NCI-H187 treated with DMSO at 0.1 percent for 48 hours (cell line): ENCODE measurements at places on chromosomes 7 and 10.

DNA sequence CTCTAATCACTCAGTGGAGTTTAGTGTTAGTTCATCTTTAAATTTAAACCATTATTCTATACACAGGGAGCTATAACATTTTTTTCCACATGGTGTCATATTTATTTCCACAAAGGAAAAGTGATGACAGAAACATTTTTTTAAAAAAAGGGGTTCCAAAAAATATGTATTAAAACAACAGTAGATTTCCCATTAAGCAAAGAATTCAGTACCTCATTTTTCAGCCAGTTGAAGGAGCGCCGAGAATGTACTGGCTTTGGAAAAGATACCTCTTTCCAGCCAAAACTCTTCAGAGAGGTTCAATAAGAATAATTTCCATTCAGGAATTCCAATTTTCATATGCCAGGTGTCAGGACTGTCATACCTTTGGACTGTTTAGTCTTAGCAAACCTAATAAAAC is 250.5 kb upstream of the MEOX2 start:
- DNase-seq = no peak

DNA sequence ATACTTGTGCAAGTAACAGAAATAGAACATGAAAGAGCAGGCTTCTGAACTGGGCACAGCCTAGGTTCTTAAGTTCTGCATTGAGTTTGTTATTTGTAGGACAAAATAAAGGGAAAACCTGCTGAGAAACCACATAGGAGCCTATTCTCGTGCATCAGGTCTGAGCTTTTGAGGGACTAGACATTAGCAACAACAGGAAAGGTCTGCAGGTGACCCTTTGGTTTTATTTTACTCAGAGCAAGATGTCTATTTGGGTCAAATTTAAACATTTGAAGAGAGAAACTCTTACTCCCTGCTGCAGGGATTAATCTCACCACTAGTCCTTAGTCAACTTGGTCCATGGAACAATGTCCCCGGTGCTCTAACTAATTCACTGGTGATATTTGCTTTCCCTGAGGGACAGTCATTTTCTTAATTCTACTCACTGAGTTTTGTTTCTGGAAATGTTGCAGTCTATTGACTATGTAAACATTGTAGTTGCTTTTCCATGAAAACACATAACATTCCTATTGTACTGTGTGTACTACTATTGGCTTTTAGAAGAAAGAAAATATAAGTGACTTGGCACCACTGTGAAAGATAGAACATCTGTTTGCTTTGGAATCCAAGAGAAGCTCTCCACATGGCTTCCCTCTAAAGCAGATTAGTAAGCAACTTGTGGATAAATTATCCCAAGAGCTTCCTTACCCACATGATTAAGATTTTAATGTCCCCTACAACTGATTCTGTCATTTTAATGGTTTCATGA is 108.2 kb downstream of the CHRM2 start:
- DNase-seq = no peak

DNA sequence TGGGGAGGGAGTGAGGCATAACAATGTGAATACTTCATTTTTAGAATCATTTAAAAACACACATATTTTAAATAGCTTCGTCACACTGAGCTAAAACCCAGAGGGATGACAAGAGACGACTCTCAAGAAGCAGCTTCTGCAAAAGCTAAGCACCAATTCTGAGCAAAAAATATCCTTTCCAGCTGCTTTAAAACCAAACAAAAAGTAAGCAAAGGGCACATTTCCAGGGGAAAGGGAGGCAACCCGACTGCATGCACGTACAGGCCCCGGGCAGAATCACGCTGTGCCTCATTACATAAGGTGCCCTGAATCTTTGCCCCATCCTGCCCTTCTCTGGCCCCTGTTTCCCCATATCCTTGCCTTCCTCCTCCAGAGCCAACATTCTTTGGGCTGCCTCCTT is 78.4 kb downstream of the DGKI start:
- no peak for DNase-seq

DNA sequence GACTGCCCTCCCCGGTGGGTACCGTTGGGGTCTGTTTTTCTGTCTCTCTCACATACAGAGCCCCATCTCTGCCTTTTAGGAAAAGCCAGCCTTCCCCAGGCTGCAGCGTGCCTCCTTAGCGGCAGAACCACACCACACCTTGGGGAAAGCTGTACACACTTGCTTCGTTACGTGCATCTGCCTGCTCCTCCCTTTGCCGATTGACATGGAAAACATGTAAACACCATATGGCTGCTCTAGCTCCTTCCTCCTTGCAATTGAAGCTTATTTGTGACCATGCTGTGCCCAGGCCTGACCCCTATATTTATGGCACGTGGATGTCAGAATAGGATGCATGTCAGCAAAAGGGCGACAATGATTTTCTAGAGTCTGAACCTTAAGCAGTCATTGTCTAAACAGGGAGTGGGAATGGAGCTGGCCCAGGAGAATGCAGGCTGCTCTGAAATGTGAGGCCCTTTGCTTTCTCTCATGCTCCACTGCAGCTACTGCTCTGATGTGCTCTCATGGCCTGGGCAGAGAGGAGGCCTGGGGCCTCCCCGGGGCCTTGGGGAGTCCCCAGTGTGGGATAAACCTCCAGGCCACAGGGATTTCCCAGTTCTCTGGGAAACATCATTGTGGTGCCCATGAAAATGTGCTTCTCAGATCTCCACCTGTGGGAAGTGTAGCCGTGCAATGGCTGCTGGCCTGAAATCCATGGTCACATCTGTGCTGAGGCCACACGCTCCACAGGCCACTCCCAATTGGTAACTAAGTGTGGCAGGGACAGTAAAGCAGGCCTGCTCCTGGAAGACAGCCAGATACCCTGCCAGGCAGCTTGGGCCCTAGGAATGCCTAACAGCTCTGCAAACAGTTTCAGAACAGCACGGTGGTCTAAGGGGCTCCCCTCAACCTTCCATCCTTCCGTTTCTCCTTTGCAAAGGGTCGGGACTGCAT is 18.6 kb downstream of the PDE6C start:
- no peak for DNase-seq
